Central memory CD8-positive, alpha-beta T cell (primary cell): ENCODE measurements at places on chromosomes 4 and X.

- no peak for DNase-seq
Measured at GRCh38 chr4:74893171-74893570, 39.7 kb upstream of the PARM1 start.

DNA sequence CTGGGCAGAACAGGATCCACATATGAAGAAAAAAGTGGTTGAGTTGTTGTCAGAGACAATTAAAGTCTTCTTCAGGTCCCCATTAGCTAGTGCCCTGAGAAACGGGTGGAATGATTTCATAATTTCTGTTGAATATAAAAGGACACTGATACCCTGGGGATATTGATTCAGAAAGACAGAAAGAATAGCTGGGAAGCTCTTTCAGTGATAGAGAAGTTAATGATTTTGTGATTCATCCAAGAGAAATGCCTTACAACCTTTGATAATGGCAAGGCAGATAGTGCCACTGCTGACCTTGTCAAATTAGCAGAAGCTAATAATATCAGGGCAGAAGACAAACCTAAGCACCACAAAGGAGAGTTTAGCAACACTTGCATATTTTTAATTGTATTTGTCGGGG lies 37.9 kb downstream of the UNC5C start:
- DNase-seq = no peak

GRCh38 chrX:112164420-112164819 lies 81.8 kb upstream of the TRPC5 start:
- no peak for DNase-seq

- DNase-seq = no peak
Measured at GRCh38 chrX:100368167-100368566, 41.9 kb downstream of the PCDH19 start.

DNA sequence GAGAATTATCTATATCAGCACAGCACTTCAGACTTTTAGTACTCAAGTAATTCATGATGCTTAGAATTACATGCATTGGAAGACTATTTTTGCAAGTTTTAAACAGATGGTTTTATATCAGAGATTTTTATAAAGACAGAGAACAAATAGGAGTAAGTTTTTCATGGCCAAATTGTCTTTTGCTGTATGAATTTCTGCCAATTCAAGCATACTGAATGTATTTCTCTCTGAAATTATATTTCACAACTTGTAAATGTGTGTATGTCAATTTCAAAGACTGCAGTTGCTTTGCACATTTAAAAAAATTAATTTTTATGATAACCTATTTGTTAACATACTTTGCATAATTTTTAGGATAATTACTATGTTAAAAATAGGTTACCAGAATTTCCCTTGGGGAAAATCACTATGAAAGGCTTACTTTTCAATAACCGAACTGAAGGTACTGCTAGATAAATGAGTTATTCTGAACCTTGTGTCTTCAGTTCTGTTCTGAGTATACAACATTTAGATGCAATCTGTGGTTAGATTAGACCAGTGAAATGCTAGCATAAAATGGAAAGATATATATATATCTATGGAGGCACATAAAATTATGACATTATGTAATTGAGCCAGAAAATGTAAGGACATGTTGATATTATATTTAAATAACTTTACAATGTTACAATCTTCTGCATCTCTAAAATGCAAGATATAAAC lies 1344.2 kb upstream of the PABPC4L start:
- no peak for DNase-seq

GRCh38 chrX:134745636-134746409 lies 87.6 kb upstream of the PLAC1 start:
- no peak for DNase-seq

DNA sequence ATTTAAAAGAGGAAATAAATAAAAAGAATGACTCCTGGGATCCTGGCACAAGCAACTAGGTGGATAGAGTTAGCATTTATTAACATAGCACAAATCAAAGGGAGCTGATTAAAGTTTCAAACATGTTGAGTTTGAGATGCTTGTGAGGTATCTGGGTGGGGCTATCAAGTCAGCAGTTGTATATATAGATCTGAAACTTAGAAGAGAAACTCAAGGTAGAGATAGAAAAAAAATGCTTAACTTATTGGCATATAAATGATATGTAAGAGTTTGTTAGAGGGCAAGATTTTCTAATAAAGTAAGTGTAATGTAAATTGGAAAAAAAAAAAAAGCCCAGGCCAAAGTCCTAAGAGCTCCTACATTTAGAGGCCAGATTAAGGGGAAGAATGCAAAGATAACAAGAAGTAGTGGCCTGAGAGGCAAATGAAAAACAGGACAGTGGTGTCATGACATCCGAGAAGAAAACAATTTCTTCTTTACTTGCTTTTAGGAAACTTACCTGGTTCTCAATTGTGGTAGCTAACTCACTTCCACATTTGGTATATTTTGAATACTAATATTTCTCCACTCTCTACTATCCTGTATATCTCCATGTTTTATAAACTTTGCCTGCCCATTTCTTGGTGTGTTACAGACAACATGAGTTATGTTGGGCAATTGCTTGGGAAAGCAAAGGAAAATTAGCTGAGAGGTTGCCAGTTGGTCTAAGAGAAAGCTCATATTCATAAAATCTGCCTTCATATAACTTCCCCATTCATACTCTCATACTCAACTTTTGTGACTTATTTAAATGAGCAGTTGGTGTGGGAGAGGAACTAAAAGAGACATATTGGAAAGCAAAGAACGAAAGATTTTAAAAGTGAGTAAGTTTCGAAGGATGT lies 169.2 kb downstream of the PARM1 start:
- DNase-seq = no peak

GRCh38 chr4:155173371-155173770 lies 35.1 kb upstream of the NPY2R start:
- no peak for DNase-seq

DNA sequence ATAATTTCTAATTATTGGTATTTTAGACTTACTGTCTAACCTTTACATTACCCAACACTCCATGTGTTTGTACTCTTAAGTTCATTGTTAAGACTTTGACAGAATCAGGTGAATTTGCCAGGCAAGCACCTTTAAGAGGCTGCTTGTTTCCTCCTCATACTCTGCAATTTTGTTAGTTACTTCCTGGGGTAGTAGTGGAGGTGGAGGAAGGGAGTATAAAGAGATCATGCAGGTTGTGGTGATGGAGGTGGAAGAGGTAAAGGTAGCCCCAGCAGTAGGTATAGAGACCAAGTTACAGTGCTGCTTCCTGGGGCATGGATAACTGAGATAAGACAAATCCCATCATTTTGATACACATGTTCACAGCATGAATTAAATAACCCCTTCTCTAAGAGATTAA lies 6.7 kb downstream of the WDR44 start:
- DNase-seq = no peak

GRCh38 chr4:7126981-7127380 lies 59.1 kb upstream of the GRPEL1 start:
- DNase-seq = no peak

DNA sequence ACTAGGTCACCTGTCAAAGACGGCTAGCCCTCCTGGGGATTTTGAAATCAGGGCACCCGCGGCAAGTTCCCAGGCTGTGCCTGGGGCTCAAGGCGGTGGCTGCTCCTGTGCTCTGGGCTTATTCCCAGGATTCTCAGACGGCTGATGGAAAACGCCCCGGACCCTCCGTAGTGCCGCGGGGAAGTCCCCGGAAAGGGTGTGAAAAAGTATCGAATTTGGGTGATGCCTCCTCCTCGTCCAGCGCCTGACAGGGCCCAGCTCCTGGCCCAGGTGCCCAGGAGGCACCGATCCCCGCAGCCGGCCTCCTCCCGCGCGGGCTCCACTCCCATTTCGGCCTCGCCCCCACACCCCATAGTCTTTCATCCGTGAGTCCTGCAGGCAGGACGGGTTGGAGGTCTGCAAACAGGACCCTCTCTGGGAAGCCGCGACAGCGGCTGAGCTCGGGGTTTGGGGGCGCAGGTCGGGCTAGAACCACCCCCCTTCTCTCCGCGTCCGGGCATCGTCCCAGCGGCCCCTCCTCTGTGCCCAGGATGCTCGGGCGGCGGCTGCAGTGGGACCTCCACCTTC lies 1.1 kb upstream of the NSG1 start:
- DNase-seq = no peak

DNA sequence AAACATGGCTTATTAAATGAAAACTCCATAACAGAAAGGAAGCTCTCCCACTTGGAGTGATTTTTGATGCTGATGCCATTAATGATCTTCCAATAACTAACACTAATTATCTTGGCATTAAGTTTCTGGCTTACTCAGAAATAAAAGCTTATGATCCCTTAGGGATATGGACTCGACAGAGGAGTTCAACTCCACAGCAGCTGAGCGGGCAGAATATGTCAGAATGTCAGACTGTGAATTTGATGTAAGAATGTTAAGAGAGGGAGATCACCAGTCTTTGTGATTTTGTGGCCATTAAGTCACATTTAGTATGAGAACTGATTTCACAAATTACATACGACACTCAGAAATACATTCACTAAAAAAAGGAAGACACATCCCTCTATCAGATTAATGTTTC lies 2244.0 kb downstream of the ARAP2 start:
- no peak for DNase-seq

- DNase-seq = no peak
Measured at GRCh38 chrX:25544641-25545040, 528.9 kb upstream of the ARX start.

DNA sequence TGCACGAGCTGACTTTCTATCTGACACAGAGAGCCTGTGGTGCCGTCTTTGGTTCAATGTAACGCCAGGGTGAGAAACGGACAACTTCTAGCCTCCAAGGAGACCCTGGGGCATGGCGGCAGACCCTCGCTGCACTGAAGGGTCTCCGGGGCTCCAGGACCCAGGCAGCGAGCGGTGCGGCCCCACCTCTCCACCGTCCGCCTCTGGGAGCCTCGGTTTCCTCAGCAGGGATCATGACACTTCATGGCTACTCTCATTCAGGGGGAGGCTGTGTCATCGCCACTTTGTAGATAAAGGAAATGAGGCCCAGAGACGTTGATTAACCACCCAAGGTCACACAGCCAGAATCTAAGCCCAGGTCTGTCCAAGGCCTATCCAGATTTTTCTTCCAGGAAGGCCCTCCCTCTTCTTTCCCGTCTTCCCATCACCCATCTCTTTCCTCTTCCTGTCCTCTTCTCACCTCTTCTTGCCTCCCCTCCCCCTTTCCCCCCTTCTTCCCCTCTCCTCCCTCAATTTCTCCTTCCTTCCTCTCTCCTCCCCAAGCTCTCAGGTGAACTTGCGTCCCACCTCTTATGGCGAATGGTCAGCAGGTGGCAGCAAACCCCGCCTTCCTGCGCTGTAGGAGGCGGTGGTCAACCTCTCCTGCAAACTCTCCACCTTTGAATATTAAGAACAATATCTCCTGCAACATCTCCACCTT lies 69.3 kb upstream of the HMX1 start:
- no peak for DNase-seq

DNA sequence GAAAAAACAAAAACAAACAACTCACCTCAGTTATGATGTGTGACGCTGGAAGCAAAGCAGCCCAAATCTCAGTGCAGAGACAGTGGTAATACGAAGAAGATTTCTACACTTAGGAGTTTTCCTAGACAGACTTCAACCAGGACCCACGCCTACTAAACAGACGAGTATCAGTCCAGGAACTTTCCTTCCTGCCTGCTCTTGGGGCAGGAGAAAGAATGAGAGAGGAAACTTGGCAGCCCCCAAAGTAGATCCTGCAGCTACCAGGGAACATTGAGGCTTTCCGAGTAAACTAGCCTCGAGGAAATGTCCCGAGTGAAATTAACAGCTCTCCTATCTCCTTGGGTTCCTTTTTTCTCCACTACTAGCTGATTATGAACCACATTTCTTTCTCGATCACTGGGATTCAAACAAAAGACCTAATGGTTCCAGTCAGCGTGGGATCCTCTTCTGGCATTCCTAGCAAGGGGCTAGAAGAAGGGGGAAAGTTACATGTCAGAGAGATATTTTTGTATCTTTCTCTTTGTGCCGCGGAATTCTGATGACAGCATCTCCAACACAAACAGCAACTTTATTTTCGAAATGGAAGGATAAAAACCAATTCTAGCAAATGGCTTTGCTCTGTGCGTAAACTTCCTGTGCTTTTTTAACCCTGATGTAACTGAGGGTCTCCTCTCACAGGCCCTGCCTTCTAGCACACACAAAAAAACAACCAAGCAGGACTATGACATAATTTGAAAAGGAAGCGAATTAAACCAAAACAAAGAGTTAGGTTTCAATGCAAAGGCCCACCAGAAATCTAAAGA lies 53.2 kb downstream of the PPM1K start:
- no peak for DNase-seq

- no peak for DNase-seq
Measured at GRCh38 chr4:74873545-74874301, 59.2 kb upstream of the PARM1 start.

- DNase-seq = no peak
Measured at GRCh38 chr4:143336781-143337599, at the start of gene GAB1. GAB1 (plus strand) TSS chr4:143336876; CDS start chr4:143337189, 313 bp downstream.

DNA sequence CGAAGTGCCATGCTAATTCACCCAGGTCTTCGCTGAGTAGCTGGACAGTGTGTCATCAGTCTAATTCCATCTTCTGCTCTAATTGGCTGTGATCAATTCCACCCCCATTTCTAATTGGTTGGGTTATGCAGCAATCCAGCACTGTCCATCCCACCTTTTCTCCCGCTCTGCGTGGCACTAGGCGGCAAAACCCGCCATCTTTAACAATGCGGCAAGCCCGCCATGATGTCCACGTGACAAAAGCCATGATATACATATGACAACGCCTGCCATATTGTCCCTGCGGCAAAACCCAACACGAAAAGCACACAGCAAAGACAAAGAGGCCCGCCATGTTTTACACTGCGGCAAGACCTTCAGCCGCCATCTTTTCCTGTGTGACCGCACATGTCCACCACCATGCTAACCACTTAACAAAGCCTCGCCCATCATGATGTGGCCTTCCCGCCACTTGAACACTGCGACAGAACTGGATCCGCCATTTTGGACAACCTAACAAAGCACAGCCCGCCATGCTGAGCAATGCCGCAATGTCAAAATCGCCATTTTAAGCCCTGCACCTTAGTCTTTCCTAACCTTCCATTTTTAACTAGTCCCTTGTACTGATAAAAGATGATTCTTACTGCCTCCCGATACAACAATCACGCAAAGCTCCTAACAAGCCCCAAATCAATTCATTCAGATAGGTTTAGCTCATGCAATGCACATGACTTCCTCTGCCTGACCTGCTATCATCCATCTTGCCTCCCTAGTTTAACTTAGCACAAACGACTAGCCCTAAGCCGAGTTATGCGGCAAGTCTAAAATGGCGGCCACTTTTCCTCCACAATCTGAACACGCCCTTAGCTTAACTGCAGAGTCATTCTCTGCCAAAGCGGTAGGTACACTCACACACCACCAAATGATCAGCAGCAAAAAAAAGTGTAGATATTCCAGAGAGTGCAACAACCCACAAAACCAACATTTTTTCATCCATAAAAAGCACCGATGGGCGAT lies 288.3 kb downstream of the CHIC1 start:
- DNase-seq = no peak

- DNase-seq = no peak
Measured at GRCh38 chrX:74535408-74536151, 78.8 kb downstream of the RLIM start.

DNA sequence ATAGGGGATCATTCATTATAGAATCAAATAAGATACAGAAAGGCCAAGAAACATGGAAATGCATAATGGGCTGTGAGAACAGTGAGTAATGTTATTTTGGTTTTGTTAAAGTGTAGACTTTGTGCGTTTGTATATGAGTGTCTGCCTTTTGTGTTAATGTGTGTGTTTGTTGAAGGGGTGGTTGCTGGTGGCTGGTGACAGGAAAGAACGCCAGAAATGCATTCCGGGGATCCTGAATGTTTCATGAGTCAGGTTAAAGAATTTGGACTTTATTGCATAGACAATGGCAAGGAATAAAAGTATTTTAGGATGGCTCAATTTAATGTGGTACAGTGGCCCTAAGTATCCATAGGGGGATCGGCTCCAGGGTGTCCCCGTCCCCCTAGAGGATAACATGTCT lies 1228.9 kb downstream of the PCDH7 start:
- DNase-seq = no peak
